Osteocyte (in vitro differentiated cells): ENCODE measurements at places on chromosomes 7 and 10. TPM values are rescaled to one million over a fixed set of nuclear protein-coding genes. Genes with fewer than 3 reads are reported as not detected.

- H3K4me3 ChIP-seq, result peak overlapping the region; percentile 58
- H3K27ac ChIP-seq, result peak overlapping the region; percentile 92
- no peaks in the 10 kb centered on the region for H3K27me3 ChIP-seq
- DNase-seq, result peak; percentile 92
- H3K36me3 ChIP-seq, result peaks cover 1% of the 10 kb centered on the region
These were observed 163.8 kb downstream of the GRK5 start for GRCh38 chr10:119370972-119371703.

DNA sequence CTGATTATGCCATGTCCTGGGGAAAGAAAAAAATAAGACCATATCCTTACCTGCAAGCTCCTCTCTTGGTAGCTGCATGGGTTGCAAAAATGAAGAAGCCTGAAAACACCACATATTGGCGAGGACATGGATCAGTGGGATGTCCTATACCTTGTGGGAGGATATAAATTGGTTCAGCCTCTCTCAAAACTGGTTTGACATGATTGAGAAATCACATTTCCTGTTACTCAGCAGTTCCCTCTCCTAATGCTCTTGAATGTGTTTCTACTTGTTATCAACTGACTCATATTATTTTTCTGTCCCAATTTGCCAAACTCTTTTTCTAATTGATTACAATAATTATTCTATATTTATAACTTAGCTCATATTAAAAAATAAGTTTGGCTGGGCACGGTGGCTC lies 380.2 kb downstream of the EXOC4 start:
- H3K4me1 ChIP-seq, result no peaks in the 10 kb centered on the region
- no peaks in the 10 kb centered on the region for H3K27me3 ChIP-seq
- H3K4me3 ChIP-seq, result no peak overlapping the region

Gene AOAH
- total RNA-seq, result not detected in 2 replicates

- no peaks in the 10 kb centered on the region for H3K27me3 ChIP-seq
- no peak for DNase-seq
- H3K36me3 ChIP-seq, result peaks cover 22% of the 10 kb centered on the region
- H3K4me3 ChIP-seq, result no peak overlapping the region
- H3K27ac ChIP-seq, result peak overlapping the region; percentile 60
- peaks cover 49% of the 10 kb centered on the region for H3K4me1 ChIP-seq
These were observed 113.2 kb downstream of the NRBF2 start for GRCh38 chr10:63246356-63246755.

DNA sequence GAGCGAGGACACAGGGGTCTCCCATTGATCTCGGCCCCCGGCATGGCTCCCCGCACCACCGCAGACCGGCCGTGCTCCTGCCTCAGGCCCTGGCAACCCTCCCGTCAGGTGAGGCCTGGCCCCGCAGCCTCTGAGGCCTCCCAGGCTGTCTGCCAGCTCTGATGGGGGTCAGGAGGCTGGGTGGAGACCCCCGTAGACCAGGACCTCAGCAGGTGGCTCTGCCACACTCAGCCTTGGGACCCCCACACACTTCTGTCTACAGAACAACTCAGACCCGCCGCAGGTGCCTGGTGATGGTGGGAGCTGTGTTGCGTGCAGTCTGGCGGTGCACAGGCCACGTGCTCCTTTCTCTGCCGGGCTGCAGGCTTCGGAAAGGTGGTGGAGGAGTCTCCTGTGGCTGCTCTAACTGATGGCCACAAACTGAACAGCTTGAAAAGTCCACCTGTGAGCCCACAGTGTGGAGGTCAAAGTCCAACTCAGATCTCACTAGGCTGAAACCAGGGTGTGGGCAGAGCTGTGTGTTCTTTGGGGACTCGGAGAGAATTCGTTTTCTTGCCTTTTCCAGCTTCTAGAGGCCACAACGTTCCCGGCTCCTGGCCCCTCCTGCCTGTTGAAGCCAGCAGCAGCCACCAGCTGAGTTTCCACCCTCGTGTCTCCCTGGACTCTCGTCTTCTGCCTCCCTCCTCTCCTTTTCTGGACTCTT lies 62.5 kb downstream of the PWWP2B start:
- DNase-seq, result no peak
- peaks cover 2% of the 10 kb centered on the region for H3K4me1 ChIP-seq
- peaks cover 3% of the 10 kb centered on the region for H3K27me3 ChIP-seq
- H3K4me3 ChIP-seq, result no peak overlapping the region
- no peak overlapping the region for H3K27ac ChIP-seq
- no peaks in the 10 kb centered on the region for H3K36me3 ChIP-seq

Gene DMBT1
- total RNA-seq, result 0.08 TPM in 2 replicates

GRCh38 chr7:157787275-157787701 lies 450.5 kb downstream of the DNAJB6 start:
- H3K27me3 ChIP-seq, result no peaks in the 10 kb centered on the region
- no peak overlapping the region for H3K4me3 ChIP-seq
- DNase-seq, result no peak
- no peaks in the 10 kb centered on the region for H3K36me3 ChIP-seq
- H3K27ac ChIP-seq, result no peak overlapping the region

- peak overlapping the region; percentile 61 for H3K27ac ChIP-seq
- no peak for DNase-seq
These were observed 627.2 kb downstream of the SUGCT start for GRCh38 chr7:40761762-40762560.
